Stimulated activated CD4-positive, alpha-beta T cell treated with anti-CD3 and anti-CD28 coated beads, Interleukin-2, amount 100 ng/mL, for 4 hours (primary cell): ENCODE measurements at places on chromosomes 3 and 15.

GRCh38 chr15:29799859-29800258 is 22.4 kb downstream of the TJP1 start:
- DNase-seq = no peak

DNA sequence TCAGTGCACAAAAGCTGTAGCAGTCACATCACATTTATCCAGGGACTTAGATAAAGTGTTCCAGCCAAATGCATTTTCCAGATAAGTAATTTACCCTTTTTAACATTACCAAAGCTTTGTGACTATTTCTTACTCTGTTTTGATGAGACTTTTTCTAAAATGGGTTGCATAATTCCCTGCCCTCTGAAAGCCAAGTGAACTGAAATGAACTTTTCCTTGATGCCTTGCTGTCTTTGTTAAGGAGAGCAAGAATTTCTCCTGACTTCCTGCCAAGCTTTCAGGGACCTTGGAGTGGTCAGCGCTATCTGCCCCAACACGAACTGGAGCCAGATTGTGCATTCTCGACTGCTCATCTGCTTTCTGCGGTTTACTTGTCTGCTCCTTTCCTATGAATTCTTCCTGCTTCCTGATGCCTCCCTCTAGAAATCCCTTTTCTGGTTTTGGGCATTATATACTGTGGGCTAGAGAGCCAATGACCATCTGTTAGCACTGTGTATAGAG is 34.8 kb downstream of the EIF4E3 start:
- no peak for DNase-seq

- DNase-seq = no peak
These were observed 246.8 kb upstream of the ALCAM start for GRCh38 chr3:105119801-105120340.

DNA sequence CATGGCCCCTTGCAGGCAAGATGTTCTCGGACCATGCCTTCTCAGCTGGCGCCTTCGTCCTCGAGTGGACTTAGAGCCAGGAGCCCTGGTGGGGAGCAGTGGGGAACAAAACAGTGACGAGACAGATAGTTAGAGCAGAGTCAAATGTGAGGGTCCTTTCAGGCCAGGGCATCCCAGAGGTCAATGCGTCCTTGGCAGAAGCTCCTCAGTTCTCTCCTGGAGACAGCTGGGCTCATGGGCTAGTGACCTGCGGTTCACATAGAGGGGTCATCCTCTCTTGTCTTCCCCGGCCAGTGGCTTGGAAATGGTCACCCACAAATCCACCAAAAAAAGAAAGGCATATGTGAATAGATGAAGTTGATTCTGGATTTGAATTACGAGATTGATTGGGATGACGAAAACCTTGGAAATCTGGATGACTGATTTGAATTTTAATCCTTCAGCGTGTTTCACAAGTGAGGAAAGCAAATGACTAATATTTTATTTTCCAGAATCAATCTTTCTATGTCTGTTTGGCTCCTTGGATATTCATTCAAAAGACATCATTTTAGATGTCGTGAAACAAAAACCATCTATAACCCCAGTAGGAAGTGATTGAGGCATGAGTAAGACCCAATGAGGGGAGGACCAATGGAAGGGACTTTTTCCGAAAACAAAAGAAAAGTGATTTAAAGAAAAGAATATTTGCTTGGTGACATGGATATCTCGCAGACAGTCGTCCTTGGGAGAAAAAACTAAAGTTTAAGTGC is 84.5 kb downstream of the ASB7 start:
- no peak for DNase-seq

GRCh38 chr3:33035596-33035995 is 61.4 kb downstream of the GLB1 start:
- DNase-seq = no peak

DNA sequence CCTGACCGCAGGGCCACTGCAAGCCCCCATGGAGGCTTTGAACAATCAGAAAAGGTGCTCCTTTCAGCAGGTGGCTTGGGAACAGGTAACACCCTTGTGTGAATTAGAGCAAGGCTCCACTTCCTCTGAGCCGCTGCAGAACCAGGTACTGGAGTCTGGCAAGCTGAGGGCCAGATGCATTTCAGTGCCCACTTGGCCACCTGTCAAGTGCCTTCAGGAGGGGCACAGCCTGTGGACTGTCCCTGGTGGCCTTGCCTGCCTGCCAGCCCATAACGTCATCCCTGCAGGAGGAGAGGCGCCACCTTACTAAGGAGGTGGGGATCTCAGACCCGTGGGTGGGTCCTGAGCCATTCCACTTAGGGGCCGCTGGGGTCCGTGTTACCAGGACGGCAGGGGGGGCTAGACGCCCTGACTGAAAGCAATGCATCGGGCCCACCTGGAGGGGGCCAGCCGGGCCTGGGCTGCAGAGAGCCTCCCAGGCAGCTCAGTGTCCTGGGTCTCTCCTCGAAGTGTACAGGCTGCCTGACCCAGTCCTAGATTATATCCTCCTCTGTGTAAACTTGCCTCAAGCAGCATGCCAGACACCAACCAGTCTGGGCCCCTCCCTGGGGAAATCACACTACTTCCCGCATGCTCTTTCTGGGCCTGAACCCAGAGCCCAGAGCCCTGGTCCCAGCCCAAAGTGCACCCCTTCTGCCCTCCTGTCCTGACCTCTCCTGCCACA is 16.1 kb downstream of the SPTBN5 start:
- no peak for DNase-seq

- no peak for DNase-seq
These were observed 19.3 kb upstream of the DPPA4 start for GRCh38 chr3:109356442-109357155.

GRCh38 chr3:22129101-22129500 is 378.1 kb upstream of the ZNF385D start:
- DNase-seq = no peak

- DNase-seq = peak; percentile 31
These were observed 27.0 kb downstream of the SHQ1 start for GRCh38 chr3:72821161-72821781.

- no peak for DNase-seq
These were observed 6.5 kb downstream of the RUBCN start for GRCh38 chr3:197730200-197730599.

DNA sequence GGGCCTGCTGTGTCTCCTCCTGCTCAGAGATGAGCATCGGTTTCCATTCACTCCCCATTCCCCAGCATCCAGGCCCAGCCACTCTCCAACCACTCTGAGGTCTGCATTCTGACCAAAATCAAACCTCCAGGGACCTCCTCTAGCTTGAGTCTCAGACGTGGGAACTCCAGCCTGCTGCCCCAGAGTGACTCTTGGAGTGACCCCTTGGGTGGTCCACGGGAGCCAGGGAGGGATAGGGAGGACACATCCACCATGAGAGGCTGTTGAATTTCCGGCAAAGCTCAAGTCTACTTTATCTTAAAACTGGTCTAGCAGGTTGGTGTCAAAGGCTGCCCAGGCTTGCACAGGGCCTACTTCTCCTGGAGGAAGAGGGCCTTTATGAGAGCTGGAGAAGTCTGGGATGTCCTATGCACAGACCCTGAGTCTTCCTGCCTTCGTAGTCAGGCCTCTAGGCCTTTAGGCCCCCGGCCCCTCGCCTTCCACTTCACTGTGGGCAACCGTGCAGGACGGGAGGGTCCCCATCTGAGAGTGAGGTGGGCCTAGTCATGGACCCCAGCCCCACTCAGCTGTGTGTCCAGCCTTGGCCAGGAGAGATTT is 8.9 kb downstream of the CISH start:
- no peak for DNase-seq

GRCh38 chr15:47862402-47862801 is 145.1 kb downstream of the SEMA6D start:
- DNase-seq = no peak

DNA sequence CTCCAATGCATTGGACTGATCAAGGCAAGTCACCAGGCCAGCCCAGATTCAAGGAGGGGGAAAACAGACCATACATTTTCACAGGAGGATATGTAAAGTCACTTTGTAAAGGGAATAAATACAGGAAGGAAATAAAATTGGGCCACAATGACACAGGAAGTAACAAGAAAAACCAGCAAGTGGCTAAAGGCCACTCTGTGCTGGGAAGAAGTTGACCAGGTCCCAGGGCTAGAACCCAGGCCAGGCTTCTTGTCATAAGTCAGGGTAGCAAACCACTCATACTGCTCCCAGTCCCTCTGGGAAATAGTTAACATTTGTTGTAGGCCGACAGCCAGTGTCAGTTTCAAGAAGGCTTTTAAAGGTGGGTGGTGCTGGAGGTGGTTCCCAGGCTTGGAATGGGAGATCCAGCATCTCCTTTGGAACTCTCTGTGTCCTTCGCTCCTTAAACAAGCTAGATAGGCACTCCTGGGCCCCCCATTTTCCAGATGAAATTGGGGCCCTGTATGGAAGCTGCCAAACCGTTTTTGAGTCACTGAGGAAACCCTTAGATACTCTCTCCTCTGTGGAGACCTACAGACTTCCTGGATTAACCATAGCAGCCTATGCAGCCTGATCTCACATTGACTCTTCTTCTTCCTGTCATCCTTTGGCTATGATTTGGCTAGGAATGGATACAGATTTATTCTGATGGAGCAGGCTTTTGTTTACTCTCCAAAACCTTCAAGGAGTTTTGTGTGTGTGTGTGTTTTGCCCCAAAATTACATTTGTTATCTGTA is 14.7 kb upstream of the EDC3 start:
- DNase-seq = no peak

DNA sequence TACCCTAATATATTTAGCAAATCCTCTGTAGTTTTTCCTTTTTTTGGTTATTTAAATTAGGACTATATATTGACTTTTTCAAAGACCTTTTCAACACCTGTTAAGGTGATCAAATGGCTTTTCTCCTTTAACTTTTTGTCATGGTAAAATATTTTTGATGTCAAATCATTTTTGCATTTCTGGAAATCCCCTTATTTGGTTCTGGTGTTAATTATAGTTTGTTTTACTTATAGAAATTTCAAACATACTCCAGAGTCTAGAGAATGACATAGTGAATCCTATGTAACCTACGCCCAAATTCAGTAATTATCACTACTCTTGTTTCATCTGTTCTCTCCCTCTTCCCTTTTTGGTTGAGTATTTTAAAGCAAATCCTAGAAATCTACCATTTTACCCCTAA is 121.3 kb upstream of the TBL1XR1 start:
- no peak for DNase-seq

- no peak for DNase-seq
These were observed 154.4 kb downstream of the TUSC7 start for GRCh38 chr3:116863822-116864589.

DNA sequence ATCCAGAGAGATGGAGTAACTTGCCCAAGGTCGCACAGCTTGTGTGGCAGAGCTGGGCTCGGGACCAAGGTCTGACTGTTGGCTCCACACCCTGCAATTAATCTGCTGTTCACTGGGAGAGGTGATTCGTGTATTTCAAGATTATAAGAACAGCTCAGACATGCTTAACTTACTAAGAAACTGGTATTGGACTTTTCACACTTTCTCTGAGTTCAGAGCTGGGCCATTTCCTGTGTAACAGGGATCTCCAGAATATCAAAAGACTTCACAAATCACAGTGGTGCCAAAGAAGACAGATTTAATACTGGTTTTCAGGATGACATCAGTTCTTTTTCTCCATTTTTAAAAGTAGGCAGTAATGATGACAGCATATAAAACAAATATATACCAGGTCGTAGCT is 156.8 kb upstream of the UBE2E1 start:
- DNase-seq = no peak

DNA sequence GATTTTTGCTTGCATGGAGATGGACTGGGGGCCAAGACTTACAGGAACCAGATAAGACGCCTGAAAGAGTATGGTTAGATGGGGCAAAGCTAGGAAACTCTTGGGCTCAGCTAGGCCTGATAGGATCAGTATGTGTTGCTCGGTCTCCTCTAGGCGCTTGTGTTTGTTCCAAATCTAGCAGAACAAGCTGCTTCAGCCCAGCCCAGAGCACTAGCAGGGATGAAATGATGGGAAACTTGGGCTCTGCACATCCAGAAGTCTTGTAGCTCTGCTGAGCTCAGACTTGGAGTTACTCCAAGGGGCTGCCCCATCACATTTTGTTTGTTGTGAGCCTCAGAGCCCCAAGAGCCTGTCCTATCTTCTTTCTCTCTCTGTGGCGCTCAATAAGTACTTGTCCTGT is 34.7 kb downstream of the FOXL2 start:
- no peak for DNase-seq

DNA sequence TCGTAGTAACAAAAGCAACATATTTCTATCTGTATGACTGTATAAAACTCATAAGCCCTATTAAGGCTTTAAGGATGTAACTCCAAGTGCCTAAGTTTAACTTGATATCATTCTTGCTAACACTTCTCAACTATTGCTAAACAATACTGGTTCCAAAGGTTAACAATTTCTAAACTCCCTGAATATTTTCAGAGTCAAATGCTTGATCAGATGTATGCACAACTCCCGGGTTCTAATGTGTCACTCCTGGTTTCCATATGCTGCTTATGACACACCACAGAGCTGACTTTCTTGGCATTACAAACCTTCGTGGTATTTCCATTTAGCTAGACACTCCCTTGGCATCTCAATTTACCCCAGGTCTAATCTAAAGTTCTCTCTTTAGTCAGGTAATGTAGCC is 26.3 kb downstream of the DZIP1L start:
- no peak for DNase-seq

DNA sequence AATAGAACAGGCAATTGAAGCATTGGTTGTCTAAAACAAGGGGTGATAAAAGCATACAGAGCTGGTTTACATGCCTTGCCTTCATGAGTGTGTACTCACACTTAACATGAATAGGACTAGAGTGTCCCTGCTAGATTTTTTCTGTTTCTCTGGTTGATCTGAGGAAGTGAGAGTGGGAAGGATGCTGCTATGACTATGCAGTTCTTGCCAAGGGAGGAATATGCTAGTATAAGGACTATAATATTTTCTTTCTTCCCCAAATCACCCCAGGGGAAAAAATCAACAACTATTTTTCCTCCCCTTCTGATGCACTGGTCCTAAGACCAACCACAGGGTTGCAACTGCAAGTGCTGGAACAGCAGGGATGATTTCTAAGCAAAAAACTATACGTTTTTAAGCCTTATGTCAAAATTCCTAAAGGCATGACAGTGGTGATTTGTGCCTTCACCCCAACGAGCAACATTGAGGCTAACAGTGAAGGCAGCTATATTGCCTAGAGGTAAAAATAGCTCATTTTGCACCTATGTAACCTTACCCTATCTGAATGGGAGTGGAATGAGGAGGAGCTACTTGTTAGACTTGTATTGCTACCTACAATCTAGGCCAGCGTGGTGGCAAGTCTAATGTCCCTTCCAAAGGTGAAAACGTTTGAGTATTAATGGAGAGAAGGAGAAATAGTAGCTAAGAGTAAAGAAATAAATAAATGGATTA is 33.5 kb upstream of the USP8 start:
- no peak for DNase-seq

- no peak for DNase-seq
These were observed 435.0 kb downstream of the SHQ1 start for GRCh38 chr3:72413228-72413627.
